Urinary bladder (tissue), 4 donors: ENCODE measurements at places on chromosomes 7 and 10. TPM values are rescaled to one million over a fixed set of nuclear protein-coding genes. Genes with fewer than 3 reads are reported as not detected.

The CFTR gene
- 2.0 TPM for total RNA-seq

The MSMB gene
- not detected for total RNA-seq

The ASAH2 gene
- 1.1 TPM for total RNA-seq

The NIPSNAP2 gene
- total RNA-seq = 75.4 TPM

The ELOVL3 gene
- not detected for total RNA-seq

GRCh38 chr7:120819861-120820260 lies 38.1 kb downstream of the TSPAN12 start:
- DNase-seq = no peak

DNA sequence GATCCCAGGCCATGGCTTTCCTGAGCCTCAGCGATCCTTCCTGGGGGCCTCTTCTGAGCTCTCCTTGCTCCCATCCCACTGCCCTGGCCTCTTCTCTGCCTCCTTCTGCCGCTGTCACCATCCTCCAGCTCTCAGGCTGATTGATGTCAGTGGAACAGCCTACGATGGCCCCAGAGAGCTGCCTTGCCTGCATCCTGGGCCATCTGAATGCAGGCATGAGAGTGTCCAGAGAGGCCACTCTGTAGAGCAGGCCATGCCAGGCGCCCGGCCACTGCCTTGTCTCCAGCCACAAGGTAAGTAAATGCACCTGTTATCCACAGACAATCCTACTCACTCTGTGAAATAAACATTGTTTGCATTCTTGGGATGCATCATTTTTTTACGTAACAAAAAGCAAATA lies 171.4 kb upstream of the PPP2R2D start:
- DNase-seq = no peak
